Mesendoderm (in vitro differentiated cells): ENCODE measurements at places on chromosomes 2 and 18.

- no peaks in the 10 kb centered on the region for H3K4me1 ChIP-seq
- no peak overlapping the region for H3K27ac ChIP-seq
- no peak for DNase-seq
- no peaks in the 10 kb centered on the region for H3K36me3 ChIP-seq
- no peaks in the 10 kb centered on the region for H3K27me3 ChIP-seq
Measured at GRCh38 chr2:195603998-195604397, 53.0 kb upstream of the SLC39A10 start.

DNA sequence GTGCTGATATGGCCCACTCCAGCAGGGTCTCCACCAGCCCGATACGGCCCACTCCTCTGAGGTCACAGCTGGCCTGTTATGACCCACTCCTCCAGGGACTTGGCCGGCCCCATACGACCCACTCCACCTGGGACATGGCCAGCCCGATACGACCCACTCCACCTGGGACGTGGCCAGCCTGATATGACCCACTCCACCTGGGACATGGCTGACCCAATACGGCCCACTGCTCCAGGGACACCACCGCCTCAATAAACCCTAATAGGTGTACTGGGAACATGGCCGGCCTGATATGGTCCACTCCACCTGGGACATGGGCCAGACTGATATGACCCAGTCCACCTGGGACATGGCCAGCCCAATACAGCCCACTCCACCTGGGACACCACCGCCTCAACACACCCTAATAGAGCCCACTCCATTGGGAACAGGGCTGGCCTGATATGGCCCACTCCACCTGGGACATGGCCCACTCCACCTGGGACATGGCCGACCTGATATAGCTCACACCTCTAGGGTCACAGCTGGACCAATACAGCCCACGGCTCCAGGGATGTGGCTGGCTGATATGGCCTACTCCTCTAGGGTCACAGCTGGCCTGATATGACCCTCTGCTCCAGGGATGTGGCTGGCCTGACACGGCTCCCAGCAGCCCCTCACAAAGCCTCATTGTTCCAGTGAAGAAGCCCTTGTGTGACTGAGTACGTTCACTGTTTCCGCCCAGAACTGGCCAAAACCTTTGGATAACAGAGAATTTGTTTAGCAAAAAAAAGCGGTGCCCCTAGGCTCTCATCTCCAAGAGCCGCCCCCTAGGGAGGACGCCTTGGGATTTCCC, 245.6 kb downstream of the HDAC4 start:
- H3K4me3 ChIP-seq: no peak overlapping the region
- H3K36me3 ChIP-seq: no peaks in the 10 kb centered on the region
- no peaks in the 10 kb centered on the region for H3K4me1 ChIP-seq
- no peak for DNase-seq
- no peaks in the 10 kb centered on the region for H3K27me3 ChIP-seq

- H3K4me1 ChIP-seq: peaks cover 7% of the 10 kb centered on the region
- H3K4me3 ChIP-seq: peak overlapping the region; percentile 48
- H3K27ac ChIP-seq: no peak overlapping the region
- no peaks in the 10 kb centered on the region for H3K27me3 ChIP-seq
- H3K36me3 ChIP-seq: no peaks in the 10 kb centered on the region
- peak; percentile 71 for DNase-seq
Measured at GRCh38 chr18:12306752-12307700, 1.0 kb upstream of the TUBB6 start.

- no peaks in the 10 kb centered on the region for H3K27me3 ChIP-seq
- no peak overlapping the region for H3K4me3 ChIP-seq
- DNase-seq: no peak
- H3K4me1 ChIP-seq: no peaks in the 10 kb centered on the region
- no peak overlapping the region for H3K27ac ChIP-seq
Measured at GRCh38 chr2:216130346-216130971, 21.3 kb downstream of the XRCC5 start.

DNA sequence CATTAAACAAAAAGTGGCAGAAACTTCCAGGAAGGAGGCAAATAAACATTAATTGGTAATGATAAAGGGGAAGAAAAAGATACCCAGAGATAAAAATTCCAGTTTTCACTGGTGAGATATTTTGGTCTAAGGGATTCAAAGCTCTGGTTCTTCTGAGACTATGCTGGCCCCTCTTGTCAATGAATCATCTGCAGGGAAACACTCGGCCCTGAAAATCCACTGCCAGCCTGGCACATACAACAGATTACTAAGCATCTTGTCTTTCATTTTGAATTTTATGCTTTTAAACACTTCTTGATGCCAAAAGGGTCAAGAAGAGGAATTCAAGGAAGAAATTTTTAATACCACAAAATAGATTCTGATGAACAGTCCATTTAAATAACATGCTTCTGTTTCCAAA, 1603.8 kb upstream of the ZEB2 start:
- no peak overlapping the region for H3K27ac ChIP-seq
- DNase-seq: no peak
- no peaks in the 10 kb centered on the region for H3K27me3 ChIP-seq
- no peak overlapping the region for H3K4me3 ChIP-seq
- H3K4me1 ChIP-seq: no peaks in the 10 kb centered on the region
- H3K36me3 ChIP-seq: no peaks in the 10 kb centered on the region
